Osteoblast (primary cell): ENCODE measurements at places on chromosomes 3 and 15. TPM values are rescaled to one million over a fixed set of nuclear protein-coding genes. Genes with fewer than 3 reads are reported as not detected.

Gene CEMIP
- 579 and 687 TPM in 2 replicates for total RNA-seq

Gene NANOGP8
- total RNA-seq = under 0.01 and 1.2 TPM in 2 replicates

Gene ARHGAP31
- total RNA-seq = 41.5 and 56.5 TPM in 2 replicates

Gene CLDN18
- total RNA-seq = not detected in 2 replicates

Gene CACNA2D3
- under 0.01 and 0.36 TPM in 2 replicates for total RNA-seq

Gene BCL2A1
- total RNA-seq = 0.29 TPM in 1 of 2 replicates, not detected in the other

Gene MORC1
- total RNA-seq = not detected in 2 replicates

Gene NTRK3
- 0.59 and 0.72 TPM in 2 replicates for total RNA-seq

DNA sequence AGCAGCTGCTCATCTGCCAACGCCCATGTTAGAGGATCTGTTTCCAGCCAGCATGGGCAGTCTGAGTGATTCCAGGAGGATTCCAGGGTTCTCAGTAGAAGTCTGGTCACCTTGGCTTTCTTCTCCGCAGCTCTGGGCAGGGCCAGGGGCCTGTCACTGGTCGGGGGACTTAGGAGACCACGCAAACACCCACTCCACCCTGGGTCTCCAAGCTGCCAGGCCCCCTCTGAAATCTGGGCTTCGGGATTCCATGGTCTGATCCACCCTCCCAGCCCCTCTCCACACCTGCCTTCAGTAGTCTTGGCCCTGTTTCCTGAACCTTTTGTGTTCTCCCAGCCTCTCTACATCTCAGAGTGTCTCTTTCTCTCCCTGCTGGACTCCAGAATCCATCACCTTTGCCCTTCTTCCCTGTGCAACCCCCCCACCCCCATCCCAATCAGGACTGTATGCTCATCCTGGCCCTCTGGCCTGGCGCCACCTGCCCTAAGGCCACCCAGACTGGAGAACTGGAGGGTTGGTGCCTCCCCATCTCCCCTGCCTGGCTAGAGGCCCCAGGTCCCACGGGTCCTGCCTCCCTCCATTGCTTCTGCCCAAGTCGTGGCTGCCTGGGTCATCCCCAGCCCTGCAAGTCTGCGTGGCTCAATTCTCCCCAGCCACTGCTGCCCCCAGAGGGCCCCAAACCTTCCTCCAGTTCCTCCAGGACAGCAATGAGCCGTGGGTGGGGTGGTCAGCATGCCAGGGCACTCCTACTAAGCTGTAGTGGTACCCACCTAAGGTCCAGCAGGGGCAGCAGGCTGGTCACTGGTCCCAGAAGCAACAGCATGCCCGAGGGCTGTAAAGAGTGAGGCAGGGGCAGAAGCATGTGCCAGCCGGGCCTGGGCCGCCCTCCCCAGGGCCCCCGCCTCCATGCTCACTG is 102.8 kb downstream of the TBC1D2B start:
- DNase-seq = peak; percentile 46

- no peak for DNase-seq
These were observed 163.8 kb upstream of the CMC1 start for GRCh38 chr3:28077572-28077971.

- DNase-seq = no peak
These were observed 125.9 kb downstream of the LEKR1 start for GRCh38 chr3:156952011-156952410.

GRCh38 chr3:170179432-170179831 is 2.1 kb downstream of the PHC3 start:
- no peak for DNase-seq

GRCh38 chr15:68303134-68303533 is 25.6 kb downstream of the FEM1B start:
- DNase-seq = no peak

- no peak for DNase-seq
These were observed 139.7 kb downstream of the RTP4 start for GRCh38 chr3:187507905-187508304.

DNA sequence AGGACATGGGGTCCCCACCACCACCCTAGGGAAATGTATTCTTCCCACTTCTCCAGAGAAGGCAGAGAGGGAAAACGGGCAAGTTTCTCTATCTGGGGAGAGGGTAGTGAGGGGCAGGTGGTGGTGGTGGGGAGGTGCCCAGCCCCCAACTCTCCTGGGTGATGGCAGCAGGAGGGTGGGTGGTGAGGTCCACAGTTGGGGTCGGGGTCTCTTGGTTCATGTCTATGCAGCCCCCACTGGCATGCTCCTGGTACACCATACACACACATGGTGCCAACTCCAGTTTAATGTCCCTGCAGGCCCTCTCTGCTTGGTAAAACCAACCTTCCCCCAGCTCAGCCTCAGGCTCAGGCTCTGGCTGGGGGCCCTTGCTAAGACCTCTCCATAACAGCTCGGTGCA is 254.5 kb upstream of the LYSMD4 start:
- DNase-seq = no peak

DNA sequence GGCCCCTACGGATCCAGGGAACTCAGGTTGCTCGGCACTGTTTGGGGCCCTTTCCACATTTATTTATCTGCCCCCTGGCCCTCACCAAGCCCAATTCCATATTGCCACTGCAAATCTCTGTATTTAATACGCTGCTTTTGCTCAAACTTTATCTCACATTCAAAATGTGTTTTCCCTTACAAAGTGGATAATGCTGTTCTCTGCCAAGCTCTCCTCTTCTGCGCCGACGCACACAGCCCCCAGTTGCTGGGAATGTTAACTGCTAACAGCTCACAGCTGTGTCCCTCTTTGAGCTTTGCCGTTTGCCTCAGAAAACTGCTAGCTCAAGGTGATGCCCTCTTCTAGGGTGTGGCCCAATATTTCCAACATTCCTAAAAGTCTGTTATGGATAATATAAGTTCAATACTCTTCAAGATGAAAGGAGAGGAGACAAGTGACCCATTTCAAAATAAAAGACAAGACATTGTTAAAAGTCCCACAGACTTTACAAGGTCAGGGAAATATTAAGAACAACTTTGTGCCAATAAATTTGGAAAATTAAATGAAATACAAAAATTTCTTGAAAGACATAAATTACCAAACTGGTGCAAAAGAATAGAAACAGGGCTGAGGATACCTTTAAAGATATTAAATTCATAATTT is 12.6 kb upstream of the FBN1 start:
- DNase-seq = no peak

GRCh38 chr3:131733086-131733841 is 230.5 kb upstream of the MRPL3 start:
- DNase-seq = no peak

GRCh38 chr15:80576519-80577090 is 118.5 kb upstream of the ABHD17C start:
- no peak for DNase-seq

- peak; percentile 5 for DNase-seq
These were observed 46.3 kb downstream of the FMN1 start for GRCh38 chr15:33148129-33148751.

- no peak for DNase-seq
These were observed 140.1 kb upstream of the BFSP2 start for GRCh38 chr3:133259767-133260166.

- DNase-seq = no peak
These were observed 548.1 kb upstream of the LMCD1 start for GRCh38 chr3:7953449-7954014.

- DNase-seq = no peak
These were observed 255.5 kb downstream of the EPHB1 start for GRCh38 chr3:135050536-135050935.

- DNase-seq = no peak
These were observed 163.8 kb upstream of the ARHGEF26 start for GRCh38 chr3:153957421-153957820.

DNA sequence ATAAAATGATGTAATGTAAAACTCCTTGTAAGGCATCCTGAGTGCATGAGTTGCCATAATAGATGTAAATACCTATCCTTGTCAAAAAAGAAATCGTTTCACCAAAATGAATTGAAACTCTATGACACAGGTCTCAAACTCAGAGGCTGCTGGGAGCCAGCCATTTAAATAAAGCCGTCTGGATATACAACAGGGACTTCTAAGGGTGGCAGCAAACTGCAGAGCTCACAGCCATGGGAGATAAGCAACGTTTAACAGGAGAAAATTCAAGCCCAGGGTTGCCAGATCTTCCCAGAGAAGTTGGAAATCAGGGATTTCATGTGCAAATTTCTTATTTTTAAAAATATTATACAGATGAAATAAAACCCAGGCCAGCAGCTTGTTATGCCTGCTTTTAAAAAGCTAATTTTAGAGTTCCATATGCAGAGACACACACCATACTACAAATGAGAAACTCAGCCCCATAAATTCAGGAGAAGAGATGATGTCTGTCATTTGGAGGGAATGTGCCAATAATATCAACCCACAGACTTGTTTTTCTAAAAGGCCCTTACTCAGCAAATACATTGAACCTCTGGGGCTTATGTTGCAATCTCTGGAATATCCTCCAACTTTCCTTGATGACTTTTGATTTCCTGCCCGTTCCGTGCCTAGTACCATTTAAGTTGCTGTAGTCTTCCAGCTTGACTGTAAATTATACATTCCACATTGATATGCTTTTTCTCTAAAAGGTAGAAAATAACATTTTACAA is 75.6 kb downstream of the AQP9 start:
- DNase-seq = peak; percentile 31

- no peak for DNase-seq
These were observed 155.3 kb downstream of the TBL1XR1 start for GRCh38 chr3:177041730-177042551.

DNA sequence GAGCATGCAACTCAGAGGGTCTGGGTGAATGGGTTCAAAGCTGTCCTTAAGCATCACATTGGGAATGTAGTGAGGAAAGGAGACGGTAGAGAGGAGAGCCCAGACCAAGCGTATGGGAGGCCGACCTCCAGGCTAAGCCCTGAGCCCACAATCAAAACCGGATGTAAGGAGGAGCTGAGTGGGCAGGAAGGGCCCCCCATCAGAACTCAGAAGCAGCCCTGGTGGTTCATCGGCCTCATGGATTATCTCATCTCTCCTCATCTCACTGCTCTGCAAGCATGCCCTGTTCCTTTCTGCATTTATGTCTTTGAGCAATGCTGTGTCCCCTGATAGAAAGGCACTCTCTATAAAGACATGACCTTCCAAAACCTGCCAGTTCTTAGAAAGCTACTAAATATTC is 6.2 kb downstream of the HDC start:
- DNase-seq = no peak

DNA sequence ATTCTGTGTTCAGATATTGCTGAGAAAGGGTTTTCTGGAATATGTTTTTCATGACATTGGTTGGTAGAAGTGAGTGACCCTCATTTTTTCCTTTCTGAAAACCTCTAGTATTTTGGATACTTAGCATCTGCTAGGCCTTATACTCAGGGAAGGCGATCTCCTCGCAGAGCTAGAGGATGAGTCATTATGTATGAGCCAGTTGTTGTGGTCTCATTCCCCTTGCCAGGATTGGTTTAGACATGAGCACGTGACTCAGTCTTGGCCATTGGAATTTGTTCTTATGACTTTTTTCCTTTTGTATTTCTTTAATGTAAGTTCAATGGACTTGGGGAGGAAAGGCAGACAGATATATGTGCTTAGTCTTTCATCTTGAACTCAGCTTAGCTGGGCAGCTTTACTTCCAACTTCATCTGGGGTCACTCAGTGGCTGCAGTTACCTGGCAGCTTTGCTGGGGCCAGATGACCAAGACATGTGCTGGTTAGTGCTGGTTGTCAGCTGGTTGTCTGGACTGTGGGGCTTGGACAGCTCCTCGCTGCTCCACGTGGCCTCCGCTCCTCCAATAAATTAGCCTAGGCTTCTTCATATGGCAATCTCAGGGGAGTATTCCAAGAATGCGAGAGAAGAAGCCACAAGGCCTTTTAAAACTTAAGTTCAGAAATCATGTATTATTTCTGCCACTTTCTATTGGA is 207.5 kb downstream of the IL20RB start:
- peak; percentile 69 for DNase-seq

DNA sequence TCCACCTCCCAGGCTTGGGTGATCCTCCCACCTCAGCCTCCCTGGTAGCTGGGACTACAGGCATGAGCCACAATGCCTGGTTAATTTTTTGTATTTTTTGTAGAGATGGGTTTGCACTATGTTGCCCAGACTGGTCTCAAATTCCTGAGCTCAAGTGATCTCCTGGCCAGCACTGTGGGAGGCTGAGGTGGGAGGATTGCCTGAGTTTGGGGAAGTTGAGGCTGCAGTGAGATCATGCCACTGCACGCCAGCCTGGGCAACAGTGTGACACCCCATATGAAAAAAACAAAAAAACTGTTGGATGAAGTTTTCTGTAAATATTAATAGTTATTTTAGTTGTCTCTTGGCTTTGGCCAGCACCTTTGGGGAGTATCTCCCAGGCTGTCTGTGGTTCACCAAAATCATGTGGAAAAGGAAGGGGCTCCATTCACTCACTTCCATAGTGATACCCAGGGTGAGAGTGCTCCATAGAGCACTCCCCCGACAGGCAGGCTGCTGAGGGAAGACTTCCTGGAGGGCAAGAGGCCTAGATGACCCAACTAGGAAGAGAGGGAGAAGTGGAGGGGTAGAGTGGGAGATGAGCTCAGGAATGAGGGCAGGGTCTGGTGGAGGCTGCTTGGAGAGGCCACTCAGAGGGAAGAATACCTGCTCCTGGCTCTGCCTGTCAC is 47.1 kb downstream of the CDC25A start:
- DNase-seq = no peak
